ENCODE measurements at places on chromosomes 12 and 14. TPM values are rescaled to one million over a fixed set of nuclear protein-coding genes. Genes with fewer than 3 reads are reported as not detected.

NYNRIN gene
- total RNA-seq = 0.31 TPM

TAS2R30 gene
- total RNA-seq = 0.74 TPM

PTPRR gene
- total RNA-seq = not detected

STAB2 gene
- total RNA-seq = not detected

CLEC1B gene
- total RNA-seq = not detected

KIF5A gene
- 3.0 TPM for total RNA-seq

NOP9 gene
- 25.3 TPM for total RNA-seq

FGD4 gene
- total RNA-seq = 5.0 TPM

RNASE3 gene
- not detected for total RNA-seq

PRIMA1 gene
- total RNA-seq = 0.26 TPM

ASCL1 gene
- not detected for total RNA-seq

SOCS2 gene
- total RNA-seq = 33.8 TPM

RPL6 gene
- total RNA-seq = 969 TPM

LUM gene
- 0.23 TPM for total RNA-seq

MYO1A gene
- not detected for total RNA-seq

PRR4 gene
- 1.1 TPM for total RNA-seq

MCRS1 gene
- total RNA-seq = 88.6 TPM

ARL6IP4 gene
- 184 TPM for total RNA-seq

SLC25A21 gene
- 2.1 TPM for total RNA-seq

CELA1 gene
- not detected for total RNA-seq

All from Panc1 (cell line).